Common myeloid progenitor, CD34-positive (primary cell): ENCODE measurements at places on chromosomes 3 and 15.

GRCh38 chr15:91759560-91759959, 93.9 kb upstream of the SLCO3A1 start:
- no peak for DNase-seq

- DNase-seq, result peak; percentile 44
These were observed 62.9 kb downstream of the SLC28A2 start for GRCh38 chr15:45314960-45315359.

GRCh38 chr15:56734013-56734635, 815 bp upstream of the ZNF280D start:
- DNase-seq, result peak; percentile 74

- DNase-seq, result no peak
These were observed 17.7 kb downstream of the AMOTL2 start for GRCh38 chr3:134356411-134357040.

DNA sequence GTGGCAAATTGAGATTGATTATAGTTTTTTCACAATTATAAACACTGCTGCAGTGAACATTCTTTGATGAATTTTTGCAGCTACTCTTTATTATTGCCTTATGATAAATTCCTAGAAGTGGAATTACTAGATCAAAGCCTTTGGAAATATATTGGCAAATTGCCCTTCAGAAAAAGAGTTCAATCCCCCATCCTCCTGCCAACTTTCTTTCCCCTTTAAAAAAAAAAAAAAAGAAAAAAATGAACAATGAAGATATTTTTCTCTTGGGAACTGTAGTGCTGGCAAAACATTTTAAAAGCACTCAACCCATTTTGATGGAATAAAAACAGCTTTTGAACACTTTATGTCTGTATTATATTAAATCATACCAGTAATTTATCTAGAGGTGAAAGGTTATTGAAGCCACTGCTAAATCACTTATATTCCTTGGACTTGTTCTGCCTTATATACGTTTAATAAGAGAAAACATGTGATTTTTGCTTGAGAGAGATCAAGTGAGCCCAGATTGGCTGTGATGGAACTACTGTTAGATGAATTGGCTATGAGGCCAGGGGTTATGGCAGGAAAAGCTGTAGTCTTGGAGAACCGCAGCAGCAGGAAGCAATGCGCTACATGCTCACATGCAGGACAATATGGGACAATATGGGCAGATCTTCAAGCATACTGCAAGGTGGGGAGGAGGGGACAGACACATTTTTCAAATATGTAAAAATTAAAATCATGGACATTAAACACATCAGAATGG, 212.8 kb upstream of the C2CD4B start:
- DNase-seq, result no peak

- DNase-seq, result no peak
These were observed 85.9 kb downstream of the AQP9 start for GRCh38 chr15:58224068-58224467.

- no peak for DNase-seq
These were observed 233.6 kb upstream of the CTDSPL start for GRCh38 chr3:37627951-37628620.

DNA sequence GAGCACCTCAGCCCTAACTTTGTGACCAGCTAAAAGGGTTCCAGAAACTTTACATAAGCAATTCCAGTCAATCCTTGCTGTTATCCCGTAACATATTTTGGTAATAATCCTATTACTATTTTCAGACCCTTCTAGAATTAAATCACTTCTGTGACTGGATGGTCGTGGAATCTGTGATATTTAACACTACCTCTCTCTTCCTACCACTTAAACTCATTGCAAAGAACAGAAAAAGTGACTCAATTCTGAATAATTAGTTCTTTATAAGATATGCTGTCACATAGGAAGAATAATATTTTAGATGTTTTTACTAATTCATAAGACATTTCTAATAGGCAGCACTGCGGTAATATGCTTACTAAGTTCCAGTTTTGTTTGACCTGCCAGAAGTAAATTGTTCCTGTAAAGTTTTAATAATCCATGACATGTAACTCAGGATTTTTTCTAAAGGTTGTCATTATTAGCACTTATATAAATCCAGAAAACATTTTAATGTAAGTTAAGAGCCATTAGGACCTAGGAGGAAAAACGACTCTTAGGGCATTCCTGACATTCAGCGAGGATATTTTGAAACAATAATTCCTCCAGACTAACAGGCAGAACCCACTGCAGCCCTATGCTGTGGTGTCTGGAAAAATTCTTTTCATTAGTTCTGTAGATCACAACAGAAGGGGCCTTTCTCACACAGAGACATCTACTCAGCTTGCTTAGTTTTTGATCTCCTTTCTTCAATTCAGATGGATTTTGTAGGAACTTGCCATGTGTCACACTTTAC, 113.3 kb upstream of the MBNL1 start:
- DNase-seq, result no peak

- DNase-seq, result no peak
These were observed 64.1 kb downstream of the CCR1 start for GRCh38 chr3:46143951-46144473.

DNA sequence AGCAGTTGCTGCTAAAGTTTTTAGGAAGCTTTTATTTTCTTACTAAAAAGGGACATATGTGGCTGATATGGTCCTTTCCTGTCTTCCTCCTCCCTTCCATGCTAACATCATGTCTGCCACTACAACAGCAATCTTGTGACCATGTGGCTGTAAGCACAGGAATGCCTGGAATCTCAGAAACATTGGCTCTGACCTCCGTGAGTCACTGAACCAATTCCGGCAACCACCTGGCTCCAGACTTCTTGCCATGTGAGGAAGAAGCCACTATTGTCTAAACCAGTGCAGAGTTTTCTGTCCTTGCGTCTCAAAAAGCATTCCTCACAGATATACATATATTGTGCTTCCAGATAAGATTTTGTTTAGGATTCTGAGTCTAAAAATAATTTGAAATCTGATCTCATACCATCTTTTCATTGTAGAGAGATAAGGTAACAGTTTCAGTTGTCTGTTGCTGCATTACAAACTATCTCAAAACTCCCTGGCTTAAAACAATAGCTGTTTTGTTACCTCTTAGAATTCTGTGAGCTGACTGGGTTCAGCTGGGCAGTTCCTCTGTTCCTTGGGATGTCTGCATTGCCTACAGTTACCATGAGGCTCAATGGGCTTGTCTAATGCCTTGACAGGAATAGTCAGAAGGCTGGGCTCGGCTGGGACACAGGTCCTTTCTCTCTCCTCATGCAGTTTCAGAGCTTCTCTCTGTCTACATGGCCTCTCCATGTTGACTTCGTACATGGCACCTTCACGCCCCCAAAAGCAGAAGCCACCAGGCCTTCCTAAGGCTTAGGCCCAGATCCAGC, 77.3 kb upstream of the MAGI1 start:
- no peak for DNase-seq

DNA sequence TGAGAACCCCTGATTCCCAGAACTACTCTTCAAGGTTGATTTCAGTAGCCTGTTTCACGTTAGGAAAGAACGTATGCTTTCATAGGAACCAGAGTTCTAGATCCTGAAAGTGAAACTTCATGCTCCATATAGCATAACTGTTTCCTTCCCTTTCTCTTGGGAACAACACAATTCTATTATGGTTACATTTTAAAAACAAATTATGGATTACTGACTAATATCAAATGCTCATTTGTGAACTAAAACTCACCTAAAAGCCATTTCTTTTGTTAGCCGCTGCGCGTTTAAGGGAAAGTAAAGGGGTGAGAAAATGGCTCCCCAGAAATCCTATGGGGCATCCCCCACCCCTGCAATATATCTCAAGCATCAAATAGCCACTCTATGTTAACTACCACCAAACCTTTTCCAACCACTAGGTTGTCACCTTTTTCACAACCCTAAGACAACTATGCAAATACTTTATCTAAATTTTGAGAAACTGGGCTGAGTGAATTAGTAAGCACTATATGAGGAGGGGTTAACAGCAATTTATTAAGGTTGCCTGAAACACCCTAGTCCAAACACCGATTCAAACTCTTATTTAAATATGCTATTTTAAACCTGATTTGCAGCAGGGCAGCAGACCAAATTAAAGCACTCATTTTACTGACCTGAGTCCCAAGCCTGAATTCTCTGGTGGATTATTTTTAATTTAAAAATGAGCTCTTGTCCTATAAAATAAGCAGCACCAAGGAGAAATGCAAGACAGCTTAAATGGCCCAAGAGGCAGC, 2.4 kb downstream of the SIAH2 start:
- no peak for DNase-seq

- DNase-seq, result no peak
These were observed 373.9 kb upstream of the CFAP20DC start for GRCh38 chr3:59423707-59424106.

DNA sequence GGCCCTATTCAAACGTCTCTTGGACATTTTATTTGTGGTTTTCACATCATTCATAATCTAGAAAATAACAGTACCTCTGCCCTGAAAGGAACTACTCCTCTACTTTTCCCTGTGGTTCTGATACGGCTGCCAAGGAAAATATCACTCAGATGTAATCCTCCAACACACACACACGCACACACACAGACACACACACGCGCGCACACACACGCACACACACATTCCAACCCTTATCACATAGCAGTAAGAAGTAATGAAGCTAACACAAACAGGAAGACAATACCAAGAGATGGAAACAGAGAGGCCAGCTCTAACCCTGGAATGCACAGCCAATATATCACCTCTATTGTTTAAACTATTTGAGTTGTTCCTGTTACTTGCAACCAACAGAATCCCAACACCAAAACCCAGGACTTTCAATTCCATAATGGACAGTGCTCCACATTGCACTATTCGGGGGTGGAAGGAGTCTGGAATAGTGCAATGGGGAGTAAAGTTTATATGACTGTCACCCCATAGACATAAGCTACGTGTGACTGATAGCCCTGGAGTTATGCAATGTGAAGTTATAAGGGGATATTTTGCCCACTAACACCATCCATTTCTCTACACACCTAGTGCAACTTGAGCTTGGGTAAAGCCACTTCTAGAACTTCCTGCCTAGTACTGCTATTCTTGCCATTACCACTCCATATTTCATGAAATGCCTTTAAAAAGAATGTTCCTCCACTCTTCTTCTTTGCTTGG, 71.3 kb upstream of the FNDC3B start:
- DNase-seq, result no peak
